Vagina (tissue), 2 donors: ENCODE measurements at places on chromosomes 13 and 19.

GRCh38 chr13:33193428-33193974 lies 92.1 kb downstream of the STARD13 start:
- no peaks in the 10 kb centered on the region for H3K27me3 ChIP-seq
- peak overlapping the region; percentile 53 for H3K27ac ChIP-seq
- DNase-seq, result no peak
- peaks cover 82% of the 10 kb centered on the region for H3K4me1 ChIP-seq
- no peak overlapping the region for H3K4me3 ChIP-seq

DNA sequence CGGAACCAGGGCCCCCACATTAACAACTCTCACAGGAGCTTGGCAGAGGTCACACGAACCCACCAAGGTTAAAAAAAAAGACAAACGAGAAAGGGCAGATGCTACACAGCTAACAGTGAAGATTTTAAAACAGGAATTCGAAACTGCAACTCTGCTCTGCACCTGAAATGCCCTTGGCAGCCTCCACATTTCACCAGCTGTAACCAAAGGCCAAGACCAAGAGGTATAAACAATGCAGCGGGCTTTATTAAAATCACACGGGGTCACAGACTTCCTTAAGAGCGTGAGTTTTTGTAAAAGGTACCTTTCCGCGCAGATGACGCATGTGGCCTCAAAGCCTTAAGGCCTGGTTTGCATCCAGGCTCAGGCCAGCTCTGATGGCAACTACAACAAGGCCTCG lies 88.2 kb downstream of the STK24 start:
- peak overlapping the region; percentile 67 for H3K27ac ChIP-seq
- no peaks in the 10 kb centered on the region for H3K36me3 ChIP-seq
- no peak for DNase-seq
- no peak overlapping the region for H3K4me3 ChIP-seq
- H3K4me1 ChIP-seq, result peaks cover 96% of the 10 kb centered on the region

DNA sequence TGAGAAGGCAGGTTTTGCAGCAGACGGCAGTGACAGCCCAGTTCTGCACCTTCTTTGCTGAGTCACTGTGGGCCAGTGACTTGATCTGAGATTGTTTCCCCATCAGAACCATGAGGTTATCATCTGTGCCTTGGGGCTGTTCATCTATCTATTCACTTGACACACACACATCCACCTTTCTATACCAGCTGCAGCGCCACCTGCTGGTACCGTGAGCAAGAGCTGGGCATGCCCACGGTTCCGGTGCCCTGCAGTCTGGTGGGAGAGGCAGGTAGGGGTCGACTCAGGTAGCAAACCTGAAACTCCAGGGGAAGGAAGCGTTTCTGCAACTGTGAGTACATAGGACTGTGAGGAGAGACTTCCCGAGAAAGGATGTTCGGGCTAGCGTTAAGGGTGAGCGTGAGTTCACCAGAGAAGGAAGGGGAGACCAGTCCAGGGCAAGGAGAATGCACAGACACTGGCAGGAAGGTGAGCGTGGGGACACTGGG lies 7.5 kb upstream of the LIN7B start:
- H3K27ac ChIP-seq, result no peak overlapping the region
- H3K27me3 ChIP-seq, result no peaks in the 10 kb centered on the region
- peaks cover 70% of the 10 kb centered on the region for H3K36me3 ChIP-seq
- H3K4me3 ChIP-seq, result no peak overlapping the region
- no peak for DNase-seq

DNA sequence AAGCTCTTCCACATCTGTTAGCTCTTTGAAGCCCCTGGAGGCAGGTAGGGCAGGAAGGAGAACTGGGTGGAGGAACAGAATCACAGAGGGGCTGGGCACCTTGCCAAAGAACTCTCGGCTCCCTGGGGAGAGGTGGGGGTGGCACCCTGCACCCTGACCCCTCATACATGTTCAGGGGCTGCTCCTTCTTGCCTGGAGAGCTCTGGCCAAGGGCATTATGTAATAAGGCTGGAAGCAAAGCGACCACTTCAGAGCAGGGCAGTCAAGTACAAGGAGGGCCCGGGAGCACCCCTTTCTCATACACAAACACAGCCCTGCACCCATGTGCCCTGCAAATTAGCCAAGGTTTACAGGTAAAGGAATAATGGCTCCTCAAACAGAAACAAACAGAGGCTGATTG lies 351.9 kb upstream of the TSHZ3 start:
- no peak overlapping the region for H3K4me3 ChIP-seq
- no peaks in the 10 kb centered on the region for H3K4me1 ChIP-seq
- DNase-seq, result no peak
- no peaks in the 10 kb centered on the region for H3K27me3 ChIP-seq

GRCh38 chr19:45591004-45591637 lies 6.5 kb upstream of the OPA3 start:
- H3K27me3 ChIP-seq, result no peaks in the 10 kb centered on the region
- no peaks in the 10 kb centered on the region for H3K36me3 ChIP-seq
- no peaks in the 10 kb centered on the region for H3K4me1 ChIP-seq
- no peak for DNase-seq
- no peak overlapping the region for H3K27ac ChIP-seq
- H3K4me3 ChIP-seq, result no peak overlapping the region

- DNase-seq, result no peak
- H3K27me3 ChIP-seq, result no peaks in the 10 kb centered on the region
- H3K4me3 ChIP-seq, result no peak overlapping the region
- no peaks in the 10 kb centered on the region for H3K36me3 ChIP-seq
- peaks cover 24% of the 10 kb centered on the region for H3K4me1 ChIP-seq
Measured at GRCh38 chr13:49938314-49938713, 2.2 kb upstream of the SPRYD7 start.

GRCh38 chr13:60756306-60756705 lies 359.3 kb downstream of the TDRD3 start:
- H3K4me3 ChIP-seq, result no peak overlapping the region
- H3K27ac ChIP-seq, result no peak overlapping the region
- H3K27me3 ChIP-seq, result no peaks in the 10 kb centered on the region
- no peaks in the 10 kb centered on the region for H3K36me3 ChIP-seq
- no peak for DNase-seq

GRCh38 chr19:10454267-10454666 lies 33.9 kb downstream of the PDE4A start:
- H3K27me3 ChIP-seq, result no peaks in the 10 kb centered on the region
- H3K4me1 ChIP-seq, result no peaks in the 10 kb centered on the region
- H3K27ac ChIP-seq, result no peak overlapping the region
- DNase-seq, result no peak
- no peaks in the 10 kb centered on the region for H3K36me3 ChIP-seq
- no peak overlapping the region for H3K4me3 ChIP-seq

DNA sequence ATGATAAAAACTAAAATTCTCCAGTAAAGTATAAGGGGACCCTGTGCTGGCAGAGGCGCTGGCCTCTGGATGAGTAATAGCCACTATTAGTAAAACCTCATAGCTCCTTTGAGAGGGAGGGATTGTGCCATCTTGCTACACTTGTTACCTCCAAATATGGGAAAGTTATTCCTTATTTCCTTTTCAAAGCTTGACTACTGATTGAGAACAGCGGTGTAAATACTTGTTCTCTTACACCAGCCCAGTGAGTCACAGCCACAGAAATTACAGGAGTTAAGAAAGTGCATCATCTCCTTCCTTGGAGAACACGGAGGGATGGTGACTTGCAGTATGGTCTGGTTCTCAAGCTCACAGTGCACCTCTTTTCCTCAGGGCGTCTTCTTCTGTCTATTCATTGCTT lies 379.0 kb downstream of the EFNB2 start:
- H3K4me3 ChIP-seq, result no peak overlapping the region
- H3K27ac ChIP-seq, result no peak overlapping the region
- H3K27me3 ChIP-seq, result no peaks in the 10 kb centered on the region
- no peak for DNase-seq
- peaks cover 11% of the 10 kb centered on the region for H3K4me1 ChIP-seq

DNA sequence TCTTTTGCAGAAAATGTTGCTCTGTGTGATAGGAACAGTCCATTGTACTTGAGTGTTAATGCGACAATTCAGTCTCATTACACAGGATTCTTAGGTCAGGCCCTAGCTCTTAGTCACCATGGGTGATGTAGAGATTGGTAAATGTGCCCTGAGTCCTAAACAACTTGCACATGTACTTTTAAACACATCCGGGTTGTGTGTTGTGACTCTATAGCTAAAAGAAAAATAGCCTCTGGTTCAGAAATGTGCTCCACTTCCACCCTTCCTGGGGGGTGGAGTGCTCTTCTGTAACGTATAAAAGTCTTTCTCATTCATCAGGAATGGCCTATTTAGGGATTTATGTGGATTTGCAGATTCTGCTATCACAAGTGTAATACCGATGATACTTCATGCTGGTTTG lies 5.2 kb downstream of the SPATA13 start:
- no peak overlapping the region for H3K27ac ChIP-seq
- no peak for DNase-seq
- H3K36me3 ChIP-seq, result no peaks in the 10 kb centered on the region
- H3K4me1 ChIP-seq, result peaks cover 34% of the 10 kb centered on the region
- no peak overlapping the region for H3K4me3 ChIP-seq

DNA sequence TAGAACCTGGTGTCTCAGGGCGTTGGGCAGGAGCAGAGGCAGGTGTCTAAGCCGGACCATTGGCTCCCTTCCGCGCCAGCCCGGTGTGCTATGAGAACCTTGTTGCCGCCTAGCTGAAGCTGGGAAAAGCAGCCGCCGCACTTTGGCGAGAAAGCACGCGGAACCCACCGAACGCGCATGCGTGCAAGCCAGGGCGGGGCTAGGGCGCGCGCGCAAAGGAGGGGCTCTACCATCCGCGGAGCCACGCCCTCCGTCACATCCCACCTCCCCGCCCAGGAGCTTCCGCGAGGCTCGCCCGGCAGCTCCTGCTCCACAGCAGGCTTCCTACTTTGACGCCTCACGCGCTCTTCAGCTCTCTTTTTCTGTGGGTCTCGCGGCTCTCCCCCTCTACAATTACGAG lies 51.3 kb downstream of the WDR87 start:
- H3K27ac ChIP-seq, result no peak overlapping the region
- no peaks in the 10 kb centered on the region for H3K4me1 ChIP-seq
- no peaks in the 10 kb centered on the region for H3K36me3 ChIP-seq
- no peak overlapping the region for H3K4me3 ChIP-seq
- no peaks in the 10 kb centered on the region for H3K27me3 ChIP-seq
- no peak for DNase-seq

- H3K27me3 ChIP-seq, result no peaks in the 10 kb centered on the region
- peaks cover 7% of the 10 kb centered on the region for H3K36me3 ChIP-seq
- peaks cover 60% of the 10 kb centered on the region for H3K4me1 ChIP-seq
- no peak overlapping the region for H3K4me3 ChIP-seq
- H3K27ac ChIP-seq, result no peak overlapping the region
- no peak for DNase-seq
Measured at GRCh38 chr19:2242816-2243215, 6.2 kb downstream of the SF3A2 start.
